Fibroblast of lung (primary cell): ENCODE measurements at places on chromosomes 16 and 17.

GRCh38 chr16:68366062-68366461, 55.2 kb downstream of the PRMT7 start:
- DNase-seq: no peak

DNA sequence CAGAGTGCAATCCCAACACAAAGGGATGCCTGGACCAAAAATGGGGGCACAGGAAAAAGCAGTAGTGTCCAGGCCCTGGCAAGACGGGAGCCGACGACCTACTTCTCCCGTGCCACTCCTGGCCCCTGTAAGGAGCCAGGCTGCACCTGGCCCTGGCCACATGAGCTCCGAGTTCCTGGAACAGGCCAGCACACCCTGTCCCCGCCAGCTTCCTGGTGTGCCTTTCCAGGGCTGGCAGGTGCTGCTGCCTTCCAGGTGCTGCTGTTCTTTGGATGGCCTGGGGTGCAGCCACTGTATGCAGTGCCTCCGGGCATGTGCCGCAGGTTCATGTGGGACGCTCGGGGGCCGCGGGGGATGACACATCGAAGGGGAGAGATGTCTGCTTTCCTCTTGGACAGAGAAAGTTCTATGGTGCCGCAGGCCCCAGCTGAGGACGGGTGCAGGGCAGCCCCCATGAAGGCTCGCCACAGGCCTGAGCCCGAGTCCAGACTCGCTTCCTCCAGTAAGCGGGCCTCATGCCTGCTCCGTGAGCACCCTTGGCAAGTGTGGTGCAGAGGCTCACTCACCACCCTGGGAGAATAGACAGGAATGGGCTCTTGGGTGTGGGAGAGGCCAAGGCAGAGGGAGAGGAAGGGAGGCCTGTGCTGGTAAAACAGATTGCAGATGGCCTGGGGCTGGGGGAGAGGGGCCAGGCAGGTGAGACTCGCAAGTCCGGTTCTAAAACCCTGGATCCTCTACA, 54.7 kb upstream of the FASN start:
- DNase-seq: no peak

GRCh38 chr16:9630119-9630518, 538.7 kb downstream of the HAPSTR1 start:
- DNase-seq: no peak

DNA sequence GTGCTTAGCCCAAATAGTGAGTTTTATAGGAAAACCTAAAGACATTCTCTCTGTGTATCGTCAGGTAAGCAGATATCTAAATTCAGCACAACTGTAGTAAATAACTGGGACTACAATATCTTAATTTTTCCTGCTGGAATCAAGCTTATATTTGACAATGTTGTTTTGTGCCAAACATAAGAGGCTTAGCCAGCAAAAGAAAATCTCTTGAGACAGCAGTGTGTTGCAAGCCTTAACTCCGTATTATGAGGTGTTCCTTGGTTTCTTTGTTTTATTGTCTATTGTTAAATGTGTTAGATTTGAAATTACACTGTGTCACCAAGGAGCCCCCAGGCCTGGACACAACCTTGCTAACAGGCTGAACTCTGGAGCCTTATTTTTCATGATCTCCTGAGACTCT, 1570.6 kb upstream of the GOT2 start:
- DNase-seq: no peak

- DNase-seq: peak; percentile 43
Measured at GRCh38 chr16:48158296-48158695, 2.5 kb upstream of the ABCC12 start.

GRCh38 chr17:65057531-65058090, 1.1 kb upstream of the GNA13 start:
- no peak for DNase-seq

GRCh38 chr16:14199624-14200023, 128.5 kb downstream of the MRTFB start:
- DNase-seq: peak; percentile 11

GRCh38 chr17:67157732-67158639, 87.0 kb downstream of the HELZ start:
- DNase-seq: peak; percentile 55

- peak; percentile 43 for DNase-seq
Measured at GRCh38 chr17:64128787-64129514, 993 bp downstream of the ERN1 start.

GRCh38 chr16:54957403-54958166, 26.9 kb downstream of the IRX5 start:
- no peak for DNase-seq

DNA sequence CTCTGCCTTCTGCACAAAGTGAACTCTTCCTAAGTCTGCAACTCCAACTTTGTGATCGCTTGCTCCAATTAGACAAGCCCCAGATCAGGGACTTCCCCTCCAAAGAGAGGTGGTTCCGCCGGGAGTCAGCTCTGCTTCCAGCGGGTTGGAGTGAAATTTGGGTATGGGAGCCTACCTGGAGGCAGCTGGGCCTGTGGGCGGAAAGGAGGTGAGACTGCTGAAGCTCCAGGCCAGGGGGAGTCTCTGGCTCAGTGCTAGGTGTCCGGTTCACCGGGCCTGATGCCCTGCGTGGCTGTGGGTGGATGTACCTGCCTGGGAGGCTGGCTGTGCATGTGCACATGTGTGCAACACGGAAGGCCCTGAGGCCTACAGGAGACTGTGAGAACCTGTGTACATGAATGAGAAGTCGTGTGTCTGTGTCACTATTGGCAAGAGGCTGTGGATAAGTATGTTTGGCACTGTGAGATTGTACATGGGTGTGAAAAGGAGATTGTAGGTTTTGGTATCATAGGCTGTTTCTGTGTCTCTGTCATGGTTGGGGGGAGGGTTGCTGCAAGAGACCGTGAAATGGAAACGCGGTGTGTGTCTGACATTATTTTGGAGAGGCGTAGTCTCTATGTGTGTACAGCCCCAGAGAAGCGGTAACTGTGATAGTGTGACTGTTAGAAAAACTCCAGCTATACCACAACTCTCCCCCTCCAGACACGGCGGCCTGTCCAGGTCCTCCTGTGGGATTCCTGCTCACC, 4.2 kb downstream of the LHX1 start:
- no peak for DNase-seq
